ENCODE measurements at places on chromosomes 5 and 9. TPM values are rescaled to one million over a fixed set of nuclear protein-coding genes. Genes with fewer than 3 reads are reported as not detected.
A peak's percentile ranks its signal among the peaks of the same experiment; 100 is the strongest.

The FAM78A gene
- 2.7 TPM for polyA plus RNA-seq

The NTRK2 gene
- 113 TPM for polyA plus RNA-seq

- DNase-seq, result no peak
Observed at GRCh38 chr5:119345861-119346260, 10.0 kb upstream of the TNFAIP8 start.

GRCh38 chr5:136011414-136012001 is 17.3 kb upstream of the TGFBI start:
- DNase-seq, result no peak

DNA sequence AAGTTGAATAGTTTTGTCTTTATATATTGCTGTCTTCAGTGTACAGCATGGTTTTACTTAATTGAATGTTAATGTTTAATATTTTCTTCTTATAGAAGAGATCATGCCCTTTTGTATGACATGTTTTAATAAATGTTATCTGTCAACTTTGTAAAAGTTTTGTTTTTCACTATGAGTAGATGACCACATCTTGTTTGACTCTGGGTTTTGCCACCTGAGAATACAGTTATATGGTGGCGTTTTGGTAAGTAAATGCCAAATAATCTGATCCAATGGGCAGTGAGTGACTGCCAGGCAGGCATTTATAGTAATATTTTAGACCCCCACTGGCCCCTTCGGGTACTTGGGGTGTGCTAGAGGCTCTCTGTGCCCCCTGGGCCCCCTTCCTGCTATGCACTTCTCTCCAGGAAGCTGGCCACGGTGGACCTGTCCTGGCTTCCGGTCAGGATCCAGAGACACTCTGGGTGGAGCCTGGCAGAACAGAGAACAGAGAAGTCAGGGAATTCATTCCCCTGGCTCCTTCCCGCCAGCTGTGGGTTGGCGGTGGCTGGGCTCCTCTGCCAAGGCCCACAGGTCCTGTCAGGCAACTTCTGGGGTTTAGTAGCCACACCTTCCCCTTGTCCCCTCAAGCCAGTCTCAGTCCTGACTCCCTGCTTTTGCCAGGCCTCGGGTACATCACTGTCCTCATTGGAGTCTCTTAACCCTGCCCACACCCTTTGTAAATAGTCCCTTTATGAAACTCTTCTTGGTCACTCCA is 22.2 kb upstream of the ZBTB34 start:
- no peak for DNase-seq

DNA sequence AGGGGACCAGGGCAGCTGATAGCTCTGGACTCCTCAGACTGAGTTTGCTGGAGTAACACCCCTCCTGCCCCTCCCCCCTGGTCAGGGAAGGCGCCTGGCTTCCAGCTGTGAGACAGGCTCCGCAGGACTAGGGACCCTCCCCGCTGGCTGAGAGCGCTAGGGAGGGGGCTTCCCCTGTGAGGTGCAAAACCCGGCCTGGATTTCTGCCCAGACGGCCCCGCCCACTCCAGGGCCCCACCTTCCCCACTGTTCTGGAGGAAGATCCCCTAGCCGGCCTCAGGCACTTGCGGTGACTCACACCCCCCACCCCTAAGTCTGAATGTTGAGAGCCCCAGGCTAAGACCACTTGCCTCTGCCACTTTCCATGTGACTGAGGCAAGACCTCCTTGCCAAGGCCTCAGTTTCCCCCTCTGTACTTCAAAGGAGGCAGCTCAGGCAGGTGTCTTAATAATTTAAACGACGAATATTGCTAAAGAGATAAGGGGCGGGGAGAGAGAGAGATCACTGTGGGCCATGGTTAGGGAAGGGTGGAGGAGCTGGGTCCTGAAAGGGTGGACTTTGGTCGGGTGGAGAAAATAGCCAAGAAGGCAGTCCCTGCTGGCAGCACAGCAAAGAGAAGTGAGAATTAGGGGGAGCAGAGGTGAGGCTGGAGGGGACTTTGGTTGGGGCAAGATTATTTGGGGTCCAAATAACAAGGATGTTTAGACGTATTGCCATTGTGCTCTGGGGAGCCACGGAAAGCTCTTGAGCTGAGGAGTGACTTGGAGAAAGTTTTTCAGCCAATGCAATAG is 1.0 kb upstream of the DAB2IP start:
- peak; percentile 84 for DNase-seq

GRCh38 chr9:87834357-87834756 is 48.3 kb upstream of the SPATA31E1 start:
- no peak for DNase-seq

DNA sequence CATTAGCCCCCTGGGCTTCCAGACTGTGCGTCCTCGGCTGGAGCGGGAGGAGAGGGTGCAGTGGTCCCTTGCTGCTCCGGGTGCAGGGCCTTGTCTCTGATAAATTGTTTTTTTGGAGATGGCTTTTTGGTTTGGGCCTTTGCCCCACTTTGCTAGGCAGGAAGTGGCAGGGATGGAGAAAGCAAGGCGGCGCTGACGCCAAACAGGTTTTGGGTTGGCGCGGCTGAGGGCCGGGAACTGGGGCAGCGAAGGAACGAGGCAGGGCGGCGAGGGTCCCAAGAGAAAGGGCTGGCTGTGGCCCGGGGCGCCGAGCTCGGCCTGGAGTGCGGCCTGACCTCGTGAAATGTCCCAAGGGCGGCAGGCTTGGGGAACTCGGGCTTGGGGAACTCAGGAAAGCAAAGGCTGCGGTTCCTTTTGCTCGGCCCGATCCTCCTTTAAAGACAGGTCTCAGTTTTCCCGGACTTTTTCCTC is 4.1 kb downstream of the LHX2 start:
- no peak for DNase-seq

- no peak for DNase-seq
Observed at GRCh38 chr9:132249123-132249522, 87.3 kb downstream of the NTNG2 start.

DNA sequence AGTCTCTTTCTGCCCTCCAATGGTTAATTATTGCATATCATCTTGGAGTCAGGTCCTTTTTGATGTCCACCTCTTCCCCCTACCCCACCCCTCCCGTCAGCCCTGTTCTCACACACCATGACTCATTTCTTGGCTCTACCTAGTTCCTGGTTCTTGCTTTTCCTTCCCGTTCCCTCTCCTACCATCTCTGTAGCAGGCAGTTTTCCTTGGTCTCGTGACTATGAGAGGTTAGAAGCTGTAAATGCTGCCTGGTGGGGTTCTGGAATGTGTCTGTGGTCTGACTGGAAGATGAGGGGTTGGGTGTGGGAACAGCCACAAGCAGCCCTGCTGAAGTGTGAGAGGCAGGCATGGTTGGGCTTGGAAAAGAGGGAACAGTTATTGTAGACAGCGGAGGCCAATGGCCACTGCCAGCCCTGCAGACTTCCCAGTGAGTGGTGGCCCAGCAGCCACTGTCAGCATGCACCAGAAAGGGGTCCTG is 18.2 kb downstream of the SLC22A5 start:
- no peak for DNase-seq
